Motor neuron (in vitro differentiated cells): ENCODE measurements at places on chromosomes 16 and 17. TPM values are rescaled to one million over a fixed set of nuclear protein-coding genes. Genes with fewer than 3 reads are reported as not detected.
A peak's percentile ranks its signal among the peaks of the same experiment; 100 is the strongest.

Gene GGT6
- total RNA-seq, result 0.14 and 0.41 TPM in 2 replicates

DNA sequence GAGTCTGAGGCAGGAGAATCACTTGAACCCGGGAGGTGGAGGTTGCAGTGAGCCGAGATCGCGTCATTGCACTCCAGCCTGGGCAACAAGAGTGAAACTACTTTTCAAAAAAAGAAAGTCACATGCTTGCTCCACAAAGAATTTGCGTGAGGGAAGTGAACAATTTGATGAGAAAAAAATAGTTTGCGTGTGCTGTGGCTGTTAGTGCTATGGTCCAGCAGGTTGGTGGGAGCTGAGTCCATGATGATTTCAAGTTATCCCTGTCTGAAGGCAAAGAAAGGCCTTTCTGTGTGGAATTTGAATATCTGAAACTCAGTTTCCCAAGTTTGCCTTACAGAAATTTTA, 21.0 kb downstream of the PRCD start:
- ATAC-seq, result no peak

DNA sequence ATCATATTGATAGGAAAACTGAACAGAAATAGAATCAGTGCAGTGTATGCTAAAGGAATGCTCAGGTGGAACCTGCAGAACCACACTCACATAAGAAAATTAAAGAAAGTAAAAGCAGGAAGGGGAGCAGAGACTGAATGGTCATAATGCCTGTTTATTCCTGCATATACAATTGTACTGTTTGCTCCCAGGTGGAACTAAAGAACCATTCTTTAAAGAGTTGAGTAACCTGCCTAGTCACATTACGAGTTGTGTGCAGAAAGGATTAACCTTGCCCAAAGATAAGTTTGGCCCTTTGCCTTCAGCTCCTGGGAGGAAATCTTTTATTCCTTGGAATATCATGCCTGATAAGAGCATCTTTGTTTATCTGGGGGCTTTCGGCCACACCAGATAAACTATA, 434.7 kb downstream of the KIF2B start:
- no peak for ATAC-seq

Gene MMP2
- 29.3 and 31.3 TPM in 2 replicates for total RNA-seq

Gene NACA2
- total RNA-seq, result 0.41 TPM in 1 of 2 replicates, not detected in the other

Gene MYBBP1A
- total RNA-seq, result 39.7 and 40.3 TPM in 2 replicates

DNA sequence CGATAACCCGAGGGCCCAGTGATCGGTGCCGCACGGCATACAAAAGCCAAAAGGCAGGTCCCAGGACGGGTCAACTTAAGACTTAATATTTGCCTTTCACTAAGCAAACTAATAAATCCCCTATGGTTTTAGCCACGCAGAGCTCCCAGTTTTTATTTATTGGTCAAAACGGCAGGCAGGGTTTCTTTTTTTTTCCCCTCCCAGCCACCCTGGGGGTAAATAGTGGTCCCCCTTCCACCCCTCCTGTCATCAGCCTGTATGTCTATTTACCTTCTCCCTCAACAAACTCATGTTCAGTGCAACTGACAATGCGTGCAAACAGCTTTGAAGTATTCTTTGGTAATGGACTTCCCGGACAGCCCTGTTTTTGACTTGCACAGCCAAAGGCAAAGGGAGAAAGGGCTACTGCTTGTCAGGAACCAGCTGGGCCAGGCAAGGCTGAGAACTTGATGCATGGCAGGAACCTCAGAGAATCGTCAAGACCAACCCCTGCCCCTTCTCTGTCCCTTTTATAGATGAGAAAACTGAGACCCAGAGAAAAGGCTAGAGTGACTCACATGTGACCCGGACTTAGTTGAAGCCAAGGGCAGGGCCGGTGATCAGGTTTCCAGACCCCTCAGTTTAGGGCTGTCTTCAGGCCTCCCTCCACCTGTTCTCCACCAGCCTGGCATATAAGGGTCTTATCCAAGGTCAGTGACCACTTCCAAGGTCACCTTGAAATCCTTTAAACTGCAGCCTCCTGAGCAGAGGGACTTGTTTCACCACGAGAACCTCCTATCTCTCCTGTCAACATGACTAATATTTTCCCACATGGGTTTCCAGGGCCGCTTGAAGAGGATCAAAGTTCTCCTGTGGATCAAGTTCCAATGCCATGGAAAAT, 279.0 kb downstream of the SOX9 start:
- no peak for ATAC-seq

Gene SLC38A8
- 1.1 TPM in 1 of 2 replicates, not detected in the other for total RNA-seq

DNA sequence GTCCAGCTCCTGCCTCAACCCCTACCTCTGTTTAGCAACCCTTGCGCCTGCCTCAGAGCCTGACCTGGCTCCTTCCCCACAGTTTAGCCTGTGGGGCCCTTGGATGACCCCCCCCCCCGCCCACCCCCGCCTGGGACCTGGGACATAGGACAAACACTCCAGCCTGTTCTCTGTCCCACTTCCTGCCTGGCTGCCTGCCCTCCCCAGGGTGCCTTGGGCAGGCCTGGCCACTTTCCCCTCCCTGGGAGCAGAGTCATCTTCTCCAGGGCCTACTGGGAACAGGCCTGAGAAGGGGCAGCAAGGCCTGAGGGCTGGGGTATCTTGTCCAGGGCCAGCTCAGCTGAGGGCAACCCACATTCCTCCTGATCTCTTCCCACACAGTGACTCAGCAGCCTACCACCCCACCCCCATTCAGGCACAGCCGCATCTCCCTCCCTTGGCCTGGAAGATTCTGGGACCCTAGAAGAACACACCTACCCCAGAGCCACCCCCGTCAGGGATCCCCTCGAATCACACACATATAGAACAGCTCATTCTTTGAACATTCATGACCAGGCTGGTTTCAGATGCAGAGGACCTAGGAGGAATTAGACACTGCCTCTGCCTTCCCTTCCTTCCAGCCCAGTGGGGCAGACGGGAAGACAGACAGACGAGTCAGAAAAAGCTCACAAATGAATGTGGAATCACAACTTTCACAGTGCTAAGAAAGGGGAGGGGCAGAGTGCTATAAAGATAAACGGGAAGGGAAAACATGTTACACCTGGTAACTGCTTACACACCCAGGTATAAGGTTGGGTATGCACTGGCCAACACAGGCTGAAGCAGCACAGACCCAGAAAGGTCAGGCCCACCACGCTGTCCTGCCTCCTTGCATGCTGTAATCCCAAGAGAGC, 6.0 kb downstream of the FHOD1 start:
- ATAC-seq, result no peak

DNA sequence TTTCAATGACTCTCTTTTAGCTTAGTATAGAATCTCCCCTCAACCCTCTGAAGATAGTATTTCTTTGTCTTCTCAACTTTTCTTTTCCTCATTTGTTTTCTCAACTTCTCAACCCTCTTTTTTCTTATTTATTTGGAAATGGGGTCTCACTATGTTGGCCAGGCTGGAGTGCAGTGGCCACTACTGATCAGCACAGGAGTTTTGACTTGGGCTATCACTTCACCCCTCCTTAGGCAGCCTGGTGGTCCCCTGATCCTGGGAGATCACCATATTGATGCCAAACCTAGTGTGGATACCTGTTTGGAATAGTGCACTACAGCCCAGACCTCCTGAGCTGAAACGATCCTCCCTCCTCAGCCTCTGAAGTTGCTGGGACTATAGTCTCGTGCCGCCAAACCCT, 79.8 kb downstream of the PITPNC1 start:
- ATAC-seq, result no peak

Gene ASB16
- total RNA-seq, result 2.2 and 2.3 TPM in 2 replicates

DNA sequence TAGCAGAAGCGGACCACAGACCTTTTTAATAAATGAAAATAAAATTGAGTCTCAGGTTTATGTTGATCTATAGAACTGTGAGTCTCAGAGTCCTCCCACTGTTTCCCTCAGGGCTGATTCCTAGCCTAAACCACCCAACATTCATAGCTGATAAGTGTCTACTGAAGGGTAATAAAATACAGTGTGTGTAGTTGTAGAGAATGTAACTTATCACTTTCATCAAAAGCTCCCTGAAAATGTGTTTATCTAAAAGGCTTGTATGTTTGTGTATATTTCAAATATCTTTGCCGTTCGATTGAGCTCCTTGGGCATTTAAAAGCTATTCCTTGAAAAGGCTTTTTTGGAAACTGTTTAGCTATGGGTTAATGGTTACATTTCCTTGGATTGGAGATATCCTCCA, 740.3 kb upstream of the SOX9 start:
- ATAC-seq, result no peak

DNA sequence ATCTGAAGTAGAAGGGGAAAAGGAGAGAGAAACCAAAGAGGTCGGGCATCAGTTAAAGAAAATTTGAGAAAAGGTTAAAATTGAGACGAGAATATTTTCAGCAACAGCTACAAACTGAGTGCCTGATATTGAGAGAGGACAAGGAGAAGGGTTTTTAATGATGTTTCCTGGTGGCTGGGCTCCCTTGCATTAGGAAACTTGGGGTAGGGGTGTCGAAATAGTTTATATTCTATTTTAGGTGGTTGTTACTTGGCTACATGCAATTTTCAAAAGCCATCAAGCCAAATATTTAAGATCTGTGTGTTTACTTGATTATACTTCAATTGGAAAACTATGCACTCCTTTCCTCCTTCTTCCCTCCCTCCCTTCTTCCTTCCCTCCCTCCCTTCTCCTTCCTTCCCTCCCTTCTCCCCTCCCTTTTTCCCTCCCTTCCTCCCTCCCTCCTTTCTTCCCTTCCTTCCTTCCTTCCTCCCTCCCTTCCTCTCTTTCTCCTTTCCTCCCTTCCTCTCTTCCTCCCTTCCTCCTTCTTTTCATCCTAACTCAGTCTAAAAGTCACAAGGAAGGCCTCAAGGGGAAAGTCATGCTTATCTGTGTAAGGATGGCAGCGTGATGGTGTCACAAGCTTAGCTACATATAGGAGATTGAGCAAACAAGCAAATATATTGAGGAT, 1.8 kb upstream of the APOH start:
- no peak for ATAC-seq

Gene HSPB9
- 1.00 and 1.4 TPM in 2 replicates for total RNA-seq

GRCh38 chr16:49918257-49918656, 62.3 kb upstream of the ZNF423 start:
- ATAC-seq, result no peak

GRCh38 chr16:88469615-88470395, 16.7 kb downstream of the ZFPM1 start:
- ATAC-seq, result no peak

DNA sequence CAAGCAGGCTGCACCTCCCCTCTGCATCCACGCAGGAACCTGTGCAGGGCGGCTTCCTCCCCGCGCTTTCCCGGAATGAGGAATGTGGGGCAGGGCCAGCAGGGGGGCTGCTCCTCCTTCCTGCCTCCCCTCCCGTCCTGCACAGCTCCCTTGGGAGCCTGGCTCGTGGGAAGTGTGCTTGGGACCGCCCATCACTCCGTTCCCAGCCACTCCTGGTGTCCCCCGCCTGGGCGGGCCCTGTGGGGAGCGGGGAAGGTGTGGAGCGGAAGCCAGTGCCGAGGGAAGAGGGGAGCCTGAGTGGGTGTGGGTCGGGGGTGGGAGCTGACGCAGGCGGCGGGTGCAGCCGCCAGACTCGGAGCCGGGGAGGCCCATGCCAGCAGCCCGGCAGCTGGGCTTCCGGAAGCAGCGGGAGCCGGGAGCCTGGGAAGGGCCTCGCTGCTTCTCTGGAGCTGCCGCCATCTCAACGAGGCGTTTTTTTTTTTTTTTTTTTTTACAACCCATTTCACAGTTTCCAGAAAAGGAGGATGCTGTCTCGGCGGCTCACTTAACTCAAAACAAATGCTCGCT, 24.1 kb downstream of the BAHCC1 start:
- peak; percentile 86 for ATAC-seq

Gene EFCAB5
- 0.53 and 0.81 TPM in 2 replicates for total RNA-seq

DNA sequence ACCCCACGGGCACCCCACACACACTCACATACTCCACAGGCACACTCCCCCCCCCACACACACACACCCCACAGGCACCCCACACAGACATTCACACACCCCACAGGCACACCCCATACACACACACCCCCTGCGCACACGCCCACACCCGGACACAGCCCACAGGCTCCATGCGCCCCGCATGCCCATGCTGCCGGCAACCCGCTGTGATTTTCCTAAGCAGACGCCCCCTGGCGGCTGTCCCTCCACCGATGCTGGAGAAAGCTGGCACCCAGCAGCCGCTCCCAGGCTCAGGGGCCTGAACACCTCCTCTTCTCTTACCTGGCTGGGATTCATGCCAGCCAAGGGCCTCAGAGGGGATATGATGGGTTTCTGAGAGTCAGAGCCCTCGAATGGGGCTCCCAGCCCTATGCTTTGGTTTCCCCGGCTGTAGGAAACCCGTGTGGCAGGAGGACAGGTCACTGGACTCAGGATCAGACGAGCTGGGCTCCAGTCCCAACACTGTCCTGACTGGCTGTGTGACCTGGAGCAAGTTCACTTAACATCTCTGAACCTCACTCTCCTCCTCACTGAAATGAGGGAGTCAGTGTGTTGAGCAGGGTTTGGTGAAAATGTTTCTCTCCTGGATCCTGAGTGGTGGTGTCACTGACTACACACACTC, 19.6 kb upstream of the TNFRSF13B start:
- ATAC-seq, result peak; percentile 90

Gene DDX28
- total RNA-seq, result 15.7 and 15.9 TPM in 2 replicates

DNA sequence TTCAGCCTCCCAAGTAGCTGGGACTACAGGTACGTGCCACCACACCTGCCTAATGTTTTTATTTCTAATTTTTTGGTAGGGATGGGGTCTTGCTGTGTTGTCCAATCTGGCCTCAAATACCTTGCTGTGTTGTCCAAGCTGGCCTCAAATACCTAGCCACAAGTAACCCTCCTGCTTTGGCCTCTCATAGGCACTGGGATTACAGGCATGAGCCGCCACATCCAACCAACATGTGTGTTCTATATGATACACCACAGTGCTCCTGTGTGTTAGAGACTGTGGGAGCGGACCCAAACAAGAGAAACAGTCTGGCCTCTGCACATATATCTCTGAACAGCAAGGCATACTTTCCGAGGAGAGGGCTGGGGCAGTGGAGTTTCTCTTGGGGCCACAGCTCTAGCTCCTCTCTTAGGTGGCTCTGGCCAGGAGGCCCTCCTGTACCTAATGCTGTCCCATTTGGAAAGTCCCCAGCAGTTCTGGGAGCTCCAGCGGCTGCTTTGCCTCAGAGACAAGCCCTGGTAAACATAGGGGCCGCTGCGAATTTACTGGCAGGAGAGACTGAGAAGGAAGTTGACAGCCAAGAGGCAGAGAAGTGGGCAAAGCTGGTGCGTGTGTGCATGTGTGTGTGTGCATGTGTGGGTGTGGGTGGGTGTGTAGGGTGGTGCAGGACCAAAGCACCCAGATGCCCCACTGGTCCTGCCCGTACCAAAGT, 95.0 kb downstream of the RAB11FIP4 start:
- ATAC-seq, result no peak

Gene CHAD
- 0.11 TPM in 1 of 2 replicates, not detected in the other for total RNA-seq

Gene ENPP7
- 0.11 and 0.13 TPM in 2 replicates for total RNA-seq

Gene AIPL1
- total RNA-seq, result not detected in 2 replicates

Gene AATK
- total RNA-seq, result 1.6 and 2.7 TPM in 2 replicates

Gene CCT6B
- 2.9 and 3.0 TPM in 2 replicates for total RNA-seq

Gene IL21R
- 0.09 and 0.31 TPM in 2 replicates for total RNA-seq

Gene ARL5C
- total RNA-seq, result not detected in 2 replicates

DNA sequence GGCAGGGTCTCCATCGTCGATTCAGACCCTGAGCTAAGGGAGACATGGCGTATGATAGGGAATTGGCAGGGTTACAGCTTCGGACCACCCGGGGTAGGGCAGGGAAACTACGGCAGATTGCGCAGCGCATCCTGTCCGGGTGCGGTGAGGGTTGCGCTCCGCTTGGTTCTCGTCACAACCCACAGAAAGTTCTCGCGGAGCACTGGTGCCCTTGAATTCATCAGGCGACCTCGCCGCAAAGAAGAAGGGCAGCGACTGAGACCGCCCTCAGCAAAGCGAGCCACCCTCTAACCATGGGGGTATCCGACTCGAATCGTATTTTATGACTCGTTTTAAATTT, 1.2 kb downstream of the HS3ST3B1 start:
- ATAC-seq, result no peak

Gene FOXN1
- total RNA-seq, result 0.30 and 0.73 TPM in 2 replicates
